ENCODE measurements at places on chromosomes 2 and 18.

DNA sequence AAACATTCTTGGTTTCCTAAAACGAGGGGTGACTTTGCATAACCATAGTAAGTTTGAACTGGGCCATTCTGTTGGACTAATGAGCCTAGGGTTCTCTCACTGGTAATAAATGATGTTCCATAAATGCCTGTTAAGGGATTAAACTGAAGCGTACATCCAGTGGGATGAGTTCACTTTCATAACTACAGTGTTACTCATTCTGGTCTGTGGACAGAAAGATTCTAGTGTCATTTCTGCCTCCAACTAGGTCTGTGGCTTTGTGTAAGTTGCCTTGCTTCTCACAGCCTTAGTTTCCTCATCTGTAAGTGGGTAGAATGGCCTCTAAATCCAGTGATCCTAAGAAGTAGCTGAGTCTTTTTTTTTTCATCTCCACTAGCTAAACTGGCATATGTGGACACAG, 1860.6 kb upstream of the PIK3C3 start:
- no peak for DNase-seq

GRCh38 chr2:192218377-192218776, 23.6 kb upstream of the TMEFF2 start:
- no peak for DNase-seq

DNA sequence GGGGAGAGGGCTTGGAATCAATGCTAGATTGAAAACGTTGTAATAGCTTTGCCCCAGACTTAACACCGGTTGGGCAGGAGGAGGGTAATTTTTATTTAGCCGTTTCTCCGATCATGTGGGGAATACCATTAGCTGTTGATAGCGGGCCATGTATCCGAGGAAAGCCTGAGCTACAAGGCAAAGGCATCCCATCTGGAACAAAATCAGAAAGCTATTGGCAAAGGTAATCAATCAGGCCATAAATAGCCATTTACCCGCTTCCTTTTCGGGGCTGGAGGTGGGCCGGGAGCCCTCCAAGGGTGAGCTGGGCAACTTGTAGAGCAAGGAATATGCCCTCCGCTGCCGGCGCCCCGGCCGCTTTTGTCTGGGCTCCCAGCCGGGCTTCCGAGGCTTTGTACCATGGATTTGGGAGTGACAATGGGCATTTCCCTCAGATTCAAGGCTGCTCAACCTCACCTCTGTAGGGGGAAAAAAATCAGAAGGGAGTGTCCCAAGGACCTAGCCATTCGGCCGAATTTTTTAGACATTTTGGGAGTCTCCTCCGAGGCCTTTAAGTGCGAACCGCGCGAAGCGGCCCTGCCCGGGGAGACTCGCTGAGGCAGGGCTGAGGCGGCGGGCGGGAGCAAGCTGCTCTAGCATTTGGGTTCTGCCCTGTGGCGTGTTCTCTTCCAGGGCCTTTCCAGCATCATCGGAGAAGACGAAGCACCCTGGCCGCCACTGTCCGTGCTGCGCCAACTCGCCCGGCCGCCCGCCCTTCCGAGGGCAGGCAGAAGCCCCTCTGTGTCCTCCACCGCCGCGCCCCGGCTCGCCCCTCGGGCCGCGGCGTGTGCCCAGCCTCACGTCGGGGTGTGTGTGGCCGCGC, 1.1 kb upstream of the HOXD9 start:
- no peak for DNase-seq

- DNase-seq, result no peak
These were observed 613.9 kb downstream of the IRS1 start for GRCh38 chr2:226185616-226186211.

DNA sequence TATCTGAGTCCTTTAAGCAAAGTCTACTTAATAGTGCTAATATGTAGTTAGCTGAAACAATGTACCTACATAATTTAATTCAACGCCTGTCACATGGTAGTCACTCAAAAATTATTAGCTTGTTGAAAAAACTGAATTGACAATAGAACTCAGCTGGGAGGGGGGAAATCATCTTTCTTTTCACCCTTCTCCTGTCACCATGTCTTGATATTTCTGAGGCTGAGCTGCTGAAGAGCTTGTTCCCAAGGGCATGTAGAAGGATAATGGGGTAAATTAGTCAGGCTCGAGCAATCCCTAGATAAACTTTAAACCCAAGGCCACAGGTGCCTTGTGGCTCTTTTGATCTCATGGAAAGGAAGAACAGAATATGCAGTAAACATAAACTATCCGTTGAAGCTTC, 339.6 kb upstream of the LRATD1 start:
- no peak for DNase-seq

GRCh38 chr2:45498661-45499550, 112.2 kb downstream of the SRBD1 start:
- DNase-seq, result no peak

DNA sequence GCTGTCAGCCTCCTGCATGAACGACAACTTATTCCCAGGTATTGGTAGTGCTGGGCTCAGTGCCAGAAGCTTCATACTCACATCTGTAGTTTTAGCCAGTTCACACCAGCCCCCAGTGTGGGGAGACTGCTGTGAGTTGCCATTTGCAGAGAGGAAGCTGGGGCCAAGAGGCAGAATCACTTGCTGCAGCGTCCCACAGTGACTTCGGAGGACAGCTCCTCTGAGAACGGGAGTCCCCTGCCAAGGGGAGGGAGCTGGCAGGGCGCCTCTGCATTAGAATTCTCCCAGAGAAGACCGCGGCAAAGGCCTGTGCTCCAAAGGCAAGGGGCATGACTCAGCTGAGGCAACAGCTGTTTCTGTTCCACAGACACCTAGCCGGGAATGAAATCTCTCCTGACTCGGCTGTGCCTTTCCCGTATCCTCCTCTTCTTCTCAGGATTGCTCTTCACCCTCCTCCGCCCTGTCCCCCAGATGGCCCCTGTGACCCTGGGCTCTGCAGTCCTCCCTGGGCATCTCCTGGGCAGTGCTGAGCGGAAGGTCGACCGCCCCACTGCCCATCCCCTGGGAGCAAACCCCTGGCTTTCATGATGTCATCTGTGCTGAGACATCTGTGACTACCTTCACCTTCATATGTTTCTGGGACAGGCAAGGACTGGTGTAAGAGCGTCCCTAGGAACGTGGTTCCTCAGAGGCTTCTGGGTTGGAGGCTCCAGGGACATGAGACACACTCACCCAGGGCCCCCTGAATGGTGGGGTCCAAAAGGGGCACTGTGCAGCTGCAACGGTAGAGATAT, 18.0 kb downstream of the MAL start:
- no peak for DNase-seq

- DNase-seq, result no peak
These were observed 173.3 kb downstream of the DCDC2C start for GRCh38 chr2:3876685-3877084.

All from stimulated activated CD8-positive, alpha-beta memory T cell treated with anti-CD3 and anti-CD28 coated beads, Interleukin-4, amount 100 ng/mL, for 24 hours (primary cell).